Testis (tissue), 5 donors: ENCODE measurements at places on chromosomes 12 and 14. TPM values are rescaled to one million over a fixed set of nuclear protein-coding genes. Genes with fewer than 3 reads are reported as not detected.

- H3K36me3 ChIP-seq: no peaks in the 10 kb centered on the region
- no peaks in the 10 kb centered on the region for H3K27me3 ChIP-seq
- no peak overlapping the region for H3K27ac ChIP-seq
- H3K4me3 ChIP-seq: no peak overlapping the region
- no peaks in the 10 kb centered on the region for H3K4me1 ChIP-seq
These were observed 485.4 kb downstream of the NAV3 start for GRCh38 chr12:78316136-78316535.

DNA sequence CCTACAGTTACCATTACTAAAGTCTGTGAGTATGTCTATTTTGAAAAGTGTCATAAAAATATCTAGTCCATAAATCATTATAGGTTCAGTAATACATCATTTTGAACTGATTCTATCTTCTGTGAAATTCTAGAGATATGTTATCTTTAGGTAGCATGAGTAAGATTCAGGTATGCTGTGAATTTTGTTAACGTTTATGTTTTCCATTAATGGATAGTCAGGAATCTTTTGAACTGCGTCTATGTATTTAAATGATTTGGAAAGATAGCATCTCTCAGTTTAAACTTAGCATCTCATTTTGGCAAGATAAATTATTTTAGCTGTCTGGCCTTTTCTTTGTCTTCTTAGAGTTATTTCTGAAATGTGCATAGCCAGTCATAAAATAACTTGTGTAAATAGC is 8.3 kb downstream of the ALG10B start:
- no peak overlapping the region for H3K4me3 ChIP-seq
- no peak for DNase-seq
- no peaks in the 10 kb centered on the region for H3K36me3 ChIP-seq
- H3K27me3 ChIP-seq: no peaks in the 10 kb centered on the region

DNA sequence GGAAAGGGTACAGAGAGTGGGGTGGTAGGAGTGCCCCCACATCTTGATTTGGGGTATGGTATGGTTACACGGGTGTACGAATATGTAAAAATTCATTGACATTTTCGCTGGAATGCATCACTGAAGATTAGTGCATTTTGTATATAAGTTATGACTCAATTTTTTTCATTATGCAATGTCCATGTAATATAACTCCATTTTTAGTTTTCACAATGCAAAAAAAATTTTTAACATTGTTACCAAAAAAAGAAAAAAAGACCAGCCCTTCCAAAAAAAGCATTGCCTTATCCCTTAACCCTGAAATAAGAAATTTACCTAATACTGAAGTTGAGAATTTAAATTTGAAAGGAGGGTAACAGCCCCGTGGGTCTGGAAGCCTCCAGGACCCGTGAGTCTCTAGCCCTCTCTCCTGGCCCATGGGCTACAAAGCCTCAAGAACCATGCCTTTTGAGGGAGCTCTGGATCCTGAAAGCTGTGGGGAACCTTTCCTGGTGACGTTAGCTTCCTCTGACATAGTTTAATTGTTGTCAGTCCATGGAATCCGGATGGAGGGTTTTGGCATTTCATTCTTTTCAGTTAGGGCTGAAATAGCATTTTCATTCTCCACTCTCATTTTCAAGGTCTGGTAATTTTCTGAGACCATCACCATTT is 55.6 kb upstream of the ACTN1 start:
- H3K27ac ChIP-seq: no peak overlapping the region
- no peaks in the 10 kb centered on the region for H3K4me1 ChIP-seq
- no peak overlapping the region for H3K4me3 ChIP-seq
- no peaks in the 10 kb centered on the region for H3K36me3 ChIP-seq
- DNase-seq: no peak
- no peaks in the 10 kb centered on the region for H3K27me3 ChIP-seq

Gene EIF2S3B
- 3.9 TPM for total RNA-seq
